ENCODE measurements at places on chromosomes 12 and 14.

DNA sequence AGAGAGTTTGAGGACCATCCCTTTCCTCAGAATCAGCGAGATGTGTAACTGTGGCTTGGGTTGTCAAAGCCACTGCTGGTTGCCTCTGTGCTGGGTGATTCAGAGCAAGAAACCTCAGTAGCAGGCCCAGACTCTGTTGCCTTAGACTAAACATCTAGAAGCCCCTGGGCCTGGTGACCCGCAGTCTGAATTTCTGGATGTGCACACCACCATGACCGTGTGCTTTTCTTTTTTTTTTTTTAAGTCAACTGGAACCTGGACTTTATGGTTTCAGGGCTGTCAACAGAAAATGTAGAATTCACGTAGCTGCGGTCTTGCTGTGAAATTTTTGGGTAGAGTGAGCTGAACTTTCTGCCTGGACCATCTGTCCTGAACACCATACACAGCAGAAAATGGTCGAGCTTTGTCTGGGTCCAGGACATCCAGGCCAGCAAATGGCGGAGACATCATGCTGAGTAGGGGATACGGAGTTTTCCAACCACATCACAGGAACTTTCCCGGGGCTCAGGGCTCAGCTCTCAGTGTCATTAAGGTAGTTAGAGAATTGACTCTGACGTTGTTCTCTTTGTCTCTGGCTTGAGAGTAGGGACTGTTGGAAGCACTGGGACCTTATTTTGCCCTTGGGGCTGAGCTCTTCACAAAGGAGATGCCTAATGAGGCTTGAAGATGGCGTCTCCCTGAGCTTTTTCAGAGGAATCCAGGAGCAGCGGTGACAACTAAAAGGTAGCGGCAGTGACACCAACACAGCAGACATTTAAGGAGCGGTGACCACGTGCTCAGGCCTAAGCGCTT is 23.0 kb upstream of the BATF start:
- no peak for DNase-seq

- DNase-seq = no peak
Measured at GRCh38 chr14:53999061-53999488, 42.5 kb upstream of the BMP4 start.

DNA sequence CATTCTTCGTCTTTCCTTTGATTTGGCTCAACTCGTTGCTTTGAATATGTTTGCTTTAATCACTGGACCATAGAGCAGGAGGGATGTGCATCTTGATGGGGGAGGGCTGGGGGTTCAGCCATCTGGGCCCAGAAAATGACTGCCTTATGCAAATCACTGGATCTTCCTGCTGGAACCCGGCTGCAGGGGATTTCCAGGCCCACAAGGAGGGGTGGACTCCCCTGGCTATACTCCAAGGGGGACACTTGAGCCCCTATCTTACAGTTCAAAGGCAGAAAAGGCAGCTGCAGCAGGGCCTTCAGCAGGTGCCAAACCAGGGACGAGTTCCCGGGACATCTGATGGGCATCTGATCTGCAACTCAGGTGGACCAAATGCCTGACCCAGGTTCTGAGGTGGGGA is 122.5 kb downstream of the DICER1 start:
- DNase-seq = no peak

GRCh38 chr14:96403409-96403808 is 11.5 kb downstream of the AK7 start:
- no peak for DNase-seq

GRCh38 chr14:61119006-61119405 is 138.0 kb downstream of the SLC38A6 start:
- DNase-seq = no peak

GRCh38 chr12:117699575-117699974 is 269.2 kb downstream of the KSR2 start:
- no peak for DNase-seq

GRCh38 chr14:64955297-64955696 is 12.8 kb upstream of the GPX2 start:
- DNase-seq = no peak

DNA sequence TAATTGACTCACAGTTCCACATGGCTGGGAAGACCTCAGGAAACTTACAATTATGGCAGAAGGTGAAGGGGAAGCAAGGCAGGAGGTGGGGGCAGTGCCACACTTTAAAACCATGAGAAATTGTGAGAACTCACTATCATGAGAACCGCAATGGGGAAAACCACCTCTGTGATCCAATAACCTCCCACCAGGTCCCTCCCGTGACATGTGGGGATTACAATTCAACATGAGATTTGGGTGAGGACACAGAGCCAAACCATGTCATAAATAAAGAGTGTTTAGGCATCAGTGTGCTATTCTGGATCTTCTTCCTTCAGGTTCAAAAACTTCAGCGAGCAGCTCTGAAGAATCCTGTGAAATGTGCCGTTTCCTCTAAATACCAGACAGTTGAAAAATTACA is 9.7 kb downstream of the DDX47 start:
- DNase-seq = no peak

GRCh38 chr14:94363151-94363624 is 25.2 kb downstream of the SERPINA1 start:
- DNase-seq = no peak

GRCh38 chr12:115030017-115030416 is 346.0 kb upstream of the TBX3 start:
- no peak for DNase-seq

GRCh38 chr12:59386236-59386635 is 209.6 kb upstream of the SLC16A7 start:
- no peak for DNase-seq

- no peak for DNase-seq
Measured at GRCh38 chr12:106541201-106541600, 41.6 kb upstream of the RFX4 start.

Data from activated B cell treated with CpG ODN at 0.5 μM for 24 hours (primary cell).